Fibroblast of skin of left biceps (primary cell): ENCODE measurements at places on chromosomes 12 and 14.

DNA sequence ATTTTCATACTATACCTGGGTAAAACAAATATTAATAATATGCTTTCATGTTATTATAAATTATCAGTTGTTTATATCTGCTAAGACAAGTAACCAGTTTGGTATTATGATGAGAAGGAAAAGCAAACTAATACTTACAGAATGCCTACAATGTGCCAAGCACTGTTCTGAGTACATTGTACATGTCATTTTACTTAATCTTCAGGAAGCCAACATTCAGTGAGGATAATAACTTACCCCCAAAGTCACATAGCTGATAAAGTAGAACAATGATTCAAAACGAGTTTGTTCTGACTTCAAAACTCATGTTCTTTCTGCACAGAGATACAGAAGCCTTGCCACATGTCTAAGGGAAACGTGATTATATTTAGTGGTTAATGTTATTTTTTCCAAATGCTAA, 89.0 kb upstream of the DIO2 start:
- DNase-seq, result no peak

- DNase-seq, result no peak
These were observed 29.1 kb downstream of the CHST11 start for GRCh38 chr12:104485651-104486362.

- DNase-seq, result no peak
These were observed 19.6 kb downstream of the HCFC2 start for GRCh38 chr12:104083769-104084475.

GRCh38 chr12:95766356-95767019, 24.1 kb downstream of the NTN4 start:
- no peak for DNase-seq

- DNase-seq, result no peak
These were observed 11.6 kb downstream of the SIX1 start for GRCh38 chr14:60637479-60638315.

DNA sequence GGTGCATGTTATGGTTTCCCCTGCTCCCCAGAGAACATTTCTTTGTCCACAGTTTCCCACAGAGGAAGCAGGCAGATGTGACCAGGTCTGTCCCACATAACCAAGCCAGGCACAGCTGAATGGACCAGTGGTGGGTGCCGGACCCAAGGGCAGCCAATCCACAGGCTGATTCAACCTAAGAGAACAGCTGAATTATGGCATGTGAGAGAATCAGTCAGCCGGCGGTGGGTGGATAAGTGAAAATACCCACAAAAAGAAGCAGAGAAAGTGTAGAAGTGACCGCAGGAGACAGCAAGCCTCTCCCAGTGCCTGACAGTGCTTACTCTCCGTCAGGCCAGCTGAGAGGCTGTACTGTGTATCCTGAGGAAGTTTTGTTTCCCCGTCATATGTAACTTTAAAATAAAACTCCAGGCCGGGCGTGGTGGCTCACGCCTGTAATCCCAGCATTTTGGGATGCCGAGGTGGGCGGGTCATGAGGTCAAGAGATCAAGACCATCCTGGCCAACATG, 14.9 kb downstream of the GPRC5D start:
- DNase-seq, result no peak

GRCh38 chr12:127294651-127295210, 972.2 kb upstream of the TMEM132C start:
- DNase-seq, result no peak

GRCh38 chr12:53181935-53182334, 1.2 kb upstream of the CSAD start:
- no peak for DNase-seq

DNA sequence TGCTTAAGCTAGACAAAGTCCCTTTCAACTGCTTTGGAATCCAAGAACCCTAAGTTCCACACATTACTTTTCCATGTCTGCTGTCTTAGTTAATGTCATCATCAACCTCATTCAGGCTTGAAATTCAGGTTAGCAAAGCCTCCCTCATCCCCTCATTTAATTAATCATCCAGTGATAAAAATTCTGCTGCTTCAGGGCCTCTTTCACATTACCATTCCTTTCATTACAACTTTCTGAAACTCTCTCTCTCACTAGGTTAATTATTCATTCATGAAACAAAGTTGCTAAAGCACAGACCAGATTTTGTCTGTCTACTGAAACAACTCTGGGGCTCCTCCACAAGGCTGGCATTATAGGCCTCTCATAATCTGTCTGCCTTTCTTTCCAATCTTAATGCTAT, 9.4 kb upstream of the VTI1B start:
- DNase-seq, result no peak

DNA sequence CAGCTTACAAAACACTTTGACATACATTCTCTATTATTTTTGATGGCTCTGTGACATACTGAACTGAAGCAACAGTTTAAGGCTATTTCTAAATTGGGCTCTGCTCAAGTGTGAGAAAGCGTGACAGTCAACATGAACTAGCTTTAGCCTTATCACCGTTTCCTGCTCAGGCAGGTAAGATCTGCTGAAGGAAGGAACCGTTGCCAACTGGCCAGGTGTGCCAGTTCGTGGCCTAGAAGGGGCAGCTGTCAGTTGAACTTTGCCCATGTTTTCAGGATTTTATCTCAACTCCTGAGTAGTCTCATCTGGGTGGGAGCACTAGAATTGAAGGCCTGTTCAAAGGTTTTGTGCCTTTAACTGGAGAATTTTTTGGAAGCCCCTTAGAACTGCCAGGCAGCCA, 79.5 kb downstream of the ETV6 start:
- DNase-seq, result no peak

GRCh38 chr12:26297396-26298070, 102.2 kb downstream of the SSPN start:
- DNase-seq, result no peak

DNA sequence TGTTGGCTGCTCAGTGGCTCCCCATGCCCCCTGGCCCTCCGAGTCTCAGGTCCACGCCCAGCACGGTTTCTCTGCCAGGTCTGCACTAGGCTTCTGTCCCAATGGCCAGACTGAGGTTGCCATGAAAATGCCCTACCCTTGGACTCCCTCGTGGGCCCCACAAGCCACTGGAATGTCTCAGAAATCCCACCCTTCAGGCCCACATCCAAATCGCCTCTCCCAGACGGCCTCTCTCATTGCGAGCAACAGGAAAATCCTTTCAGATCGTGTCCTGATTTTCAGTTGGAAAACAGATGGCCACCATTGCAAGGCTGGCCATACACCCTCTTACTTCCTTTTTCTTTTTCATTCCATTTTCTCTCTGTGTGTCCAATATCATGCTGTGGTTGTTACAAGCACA, 77.3 kb downstream of the IRF2BPL start:
- DNase-seq, result no peak

DNA sequence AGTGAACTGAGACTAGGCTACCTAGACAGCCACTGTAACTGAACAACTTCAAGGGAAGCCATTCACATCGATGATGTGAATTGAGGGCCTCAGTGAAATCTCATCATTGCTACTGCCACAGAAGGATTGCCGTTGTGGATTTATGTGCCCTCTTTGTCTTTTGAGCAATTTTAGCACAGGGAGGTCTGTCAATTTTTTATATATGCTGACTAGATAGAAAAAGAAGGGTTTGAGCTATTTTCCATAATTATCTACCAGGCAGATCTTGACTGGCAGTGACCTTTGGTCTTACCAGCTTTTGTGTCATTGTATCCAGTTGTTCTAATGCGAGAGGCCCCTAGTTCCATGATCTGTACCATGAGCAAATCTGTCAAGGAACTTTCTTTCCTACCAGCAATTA, 179.4 kb downstream of the ERC1 start:
- no peak for DNase-seq

DNA sequence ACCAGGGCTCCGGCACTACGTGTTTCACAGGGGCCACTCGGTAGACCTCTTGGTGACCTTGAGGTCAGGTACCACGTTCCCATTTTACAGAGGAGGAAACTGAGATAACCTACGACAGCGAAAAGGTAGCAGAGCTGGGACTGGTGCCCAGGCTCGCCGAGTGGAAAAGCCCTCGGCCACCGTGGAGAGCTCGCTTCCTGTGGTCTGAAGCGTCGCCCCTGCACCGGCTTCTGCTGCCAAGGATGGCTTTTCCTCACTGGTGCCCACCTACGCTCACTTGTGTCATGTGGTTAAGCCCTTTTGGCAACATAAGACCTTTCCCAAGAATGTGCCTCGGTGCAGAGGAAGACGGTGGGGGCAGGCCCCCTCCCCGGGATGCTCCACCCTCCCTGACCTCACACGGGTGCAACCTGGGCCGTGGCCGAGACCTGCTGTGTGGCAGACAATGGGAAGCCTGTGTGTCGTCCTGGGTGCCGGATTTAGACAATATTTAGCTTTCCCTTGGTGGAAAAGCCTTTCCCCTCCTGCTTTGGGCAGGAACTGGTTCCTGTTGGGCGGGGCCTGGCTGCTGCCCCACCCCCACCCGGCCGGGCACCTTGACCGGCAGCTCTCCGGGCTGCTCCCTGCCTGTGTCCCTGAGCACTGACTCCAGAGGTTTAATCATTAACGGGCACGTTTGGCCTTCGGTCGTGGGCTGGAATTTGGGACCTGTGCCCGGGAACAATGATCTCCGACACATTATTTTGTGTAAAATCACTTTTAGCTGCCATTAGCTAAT, 32.4 kb upstream of the PPP1R13B start:
- DNase-seq, result no peak

DNA sequence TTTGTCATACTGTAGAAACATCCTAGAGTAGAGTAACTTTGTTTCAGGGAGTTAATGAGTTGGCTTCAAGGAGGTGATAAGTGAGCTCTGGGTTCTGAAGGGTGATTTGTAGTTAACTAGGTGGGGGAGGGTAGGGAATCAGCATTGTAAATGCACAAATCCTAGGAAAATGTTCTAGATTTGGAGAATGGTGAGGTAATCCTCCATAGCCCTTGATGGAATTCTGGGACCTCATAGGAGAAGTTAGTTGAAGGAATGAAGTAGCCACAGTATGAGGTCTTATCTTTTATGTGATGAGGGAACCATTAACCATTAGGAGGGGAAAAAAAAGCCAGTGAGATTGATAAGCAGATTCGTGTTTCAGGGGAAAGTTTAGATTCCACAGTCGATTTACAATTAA, 8.0 kb downstream of the CNOT2 start:
- no peak for DNase-seq

- DNase-seq, result no peak
These were observed 4.3 kb downstream of the CPNE6 start for GRCh38 chr14:24075485-24076301.

DNA sequence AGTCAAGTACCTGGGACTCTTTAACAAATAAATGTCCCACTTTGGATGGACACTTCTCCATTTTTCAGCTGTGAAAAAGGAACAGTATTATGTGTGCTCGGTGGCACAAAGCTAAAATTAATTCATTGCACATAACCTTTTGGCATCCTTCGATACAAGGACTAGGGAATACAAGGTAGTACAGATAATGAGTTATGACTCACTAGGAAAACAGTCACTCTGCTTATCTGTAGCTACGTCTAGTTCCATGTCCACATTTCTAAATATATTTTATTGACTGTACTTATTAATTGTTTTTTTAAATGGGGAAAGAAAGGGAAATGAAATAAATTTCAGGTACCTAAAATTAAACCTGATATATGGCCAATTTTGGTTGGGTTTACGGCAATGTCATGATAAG, 35.2 kb upstream of the RIC8B start:
- no peak for DNase-seq

GRCh38 chr14:97410667-97411620, 613.8 kb downstream of the VRK1 start:
- no peak for DNase-seq

- DNase-seq, result no peak
These were observed 82.7 kb downstream of the FUT8 start for GRCh38 chr14:65495196-65495595.

DNA sequence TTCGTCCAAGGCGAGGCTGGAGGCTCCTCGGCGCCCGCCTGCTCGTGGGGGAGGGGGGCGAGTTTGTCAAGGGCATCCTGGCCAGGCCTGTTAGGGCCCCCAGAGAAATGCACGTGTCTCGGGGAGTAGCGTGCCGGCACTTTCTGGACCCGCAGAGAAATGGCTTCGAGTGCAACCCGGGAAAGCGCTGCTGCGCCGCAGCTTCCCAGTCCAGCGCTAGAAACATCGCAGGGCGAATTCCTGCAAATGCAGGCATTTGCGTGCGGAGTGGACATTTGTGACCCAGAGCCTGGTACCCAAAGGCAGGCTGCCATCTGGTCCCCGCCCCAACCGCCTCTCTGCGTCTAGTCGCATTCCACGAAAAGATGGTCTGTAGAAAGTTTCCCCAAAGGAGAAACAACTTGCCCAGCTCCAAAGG, 756 bp downstream of the LGR5 start:
- no peak for DNase-seq

DNA sequence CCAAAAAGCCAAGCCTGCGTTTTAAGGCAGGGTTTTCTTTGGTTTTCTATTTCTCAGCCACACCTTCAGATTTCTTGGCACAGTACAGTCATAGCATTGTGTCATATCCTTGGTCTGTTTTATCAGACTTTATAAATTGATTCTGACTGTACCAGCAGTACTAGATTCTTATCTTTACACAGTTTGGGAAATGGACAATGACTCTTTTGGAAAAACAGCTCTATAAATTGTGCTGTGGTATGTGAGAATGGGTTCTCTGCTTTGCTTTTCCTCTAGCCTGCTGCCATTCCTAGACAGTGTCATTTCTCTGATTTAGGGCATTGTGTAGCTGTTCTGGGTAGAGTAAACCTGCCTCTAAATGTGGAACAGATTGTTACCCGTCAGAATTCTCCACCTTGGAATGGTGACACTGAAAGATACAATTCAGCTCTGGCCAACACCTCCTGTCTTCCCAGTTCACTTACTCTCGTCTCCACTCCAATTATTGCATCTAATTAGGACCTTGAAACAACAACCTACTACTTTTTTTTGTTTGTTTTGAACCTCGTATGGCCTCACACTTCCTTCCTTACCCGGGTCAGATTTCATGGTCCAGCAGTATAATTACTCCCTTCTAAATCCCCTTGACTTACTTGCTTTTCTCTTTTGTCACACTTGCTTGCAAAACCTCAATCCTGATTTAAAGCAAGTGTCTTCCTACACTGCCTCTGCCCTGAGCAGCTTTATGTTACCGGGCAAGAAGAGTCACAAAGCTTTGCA, 226.3 kb downstream of the ERC1 start:
- peak; percentile 34 for DNase-seq

DNA sequence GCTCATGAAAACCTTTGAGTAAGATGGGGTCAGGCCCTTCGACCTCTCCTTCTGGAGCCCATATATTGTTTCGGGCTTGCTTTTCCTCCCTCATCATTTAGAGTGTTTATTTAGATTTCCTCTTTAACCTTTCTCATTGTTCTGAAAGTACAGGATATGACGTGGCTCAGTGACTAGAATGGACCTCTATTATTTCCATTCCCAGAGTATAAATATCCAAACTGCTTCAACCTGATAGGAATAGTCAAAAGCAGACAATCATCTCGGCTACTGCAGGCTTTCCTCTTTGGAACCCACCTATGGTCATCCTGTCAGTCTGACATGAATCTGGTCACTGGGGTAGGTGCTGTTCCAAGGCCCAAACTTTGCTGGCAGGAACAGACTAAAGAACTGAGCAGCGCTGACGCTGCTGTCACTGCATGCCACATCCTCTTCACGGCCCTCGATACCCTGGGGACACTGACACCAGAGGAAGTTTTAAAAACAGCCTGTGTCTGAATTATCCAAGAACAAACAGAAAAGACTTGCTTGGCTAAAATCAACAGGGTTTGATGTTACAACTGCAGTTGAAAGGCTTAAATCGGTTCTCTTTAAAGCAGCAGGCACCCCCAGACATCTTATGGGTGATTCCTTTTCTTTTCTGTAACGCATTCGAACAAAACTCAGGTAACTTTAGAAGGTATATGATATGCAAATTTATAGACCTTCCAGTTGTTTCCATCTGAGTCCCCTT, 5.0 kb upstream of the DDX47 start:
- DNase-seq, result no peak

- DNase-seq, result no peak
These were observed 56.5 kb downstream of the ZFYVE26 start for GRCh38 chr14:67759916-67760315.
